Body of pancreas (tissue), 4 donors: ENCODE measurements at places on chromosomes 16 and 17. TPM values are rescaled to one million over a fixed set of nuclear protein-coding genes. Genes with fewer than 3 reads are reported as not detected.

GRCh38 chr16:53726625-53727024 lies 22.7 kb downstream of the FTO start:
- DNase-seq: no peak

Gene TBX2
- total RNA-seq: 6.9 TPM

DNA sequence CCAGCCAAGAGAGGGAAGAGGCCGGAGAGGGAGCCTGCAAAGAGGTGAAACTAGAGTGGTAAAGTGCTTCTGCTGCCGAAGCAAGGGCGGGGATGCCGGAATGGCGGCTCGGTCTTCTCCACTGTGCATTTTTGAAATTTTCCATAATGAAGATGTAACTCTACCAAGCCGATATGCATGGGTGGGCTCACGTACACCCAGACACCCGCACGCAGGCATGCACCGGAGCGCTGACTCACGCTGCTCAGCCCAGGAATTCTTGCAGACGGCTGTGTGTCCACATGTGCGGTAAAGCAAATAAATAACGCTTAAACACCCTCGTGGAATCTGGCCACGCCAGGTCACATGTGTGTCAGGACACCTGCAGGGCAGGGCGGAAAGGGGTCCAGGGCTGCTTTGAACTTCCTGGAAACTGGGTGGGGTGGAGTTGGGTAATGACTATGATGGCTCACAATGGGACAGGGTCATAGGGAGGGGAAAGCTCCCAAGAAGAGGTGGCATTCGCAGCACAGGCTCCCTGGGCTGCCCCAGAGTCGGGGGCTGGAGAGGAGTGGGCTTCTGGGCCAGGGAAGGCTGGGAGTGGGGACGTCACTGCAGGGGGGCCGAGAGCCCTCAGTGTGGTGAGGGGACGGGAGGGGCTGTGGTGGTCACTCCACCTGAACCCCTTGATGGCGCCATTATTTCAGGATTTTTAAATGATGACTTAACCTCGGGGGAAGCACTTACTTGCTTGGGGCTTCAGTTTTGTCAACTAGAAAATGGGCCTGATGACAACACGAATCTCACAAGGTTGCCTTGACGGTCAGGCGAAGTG lies 265.5 kb downstream of the PARN start:
- no peak for DNase-seq

Gene FSCN2
- 7.0 TPM for total RNA-seq

GRCh38 chr17:5522476-5522875 lies 36.1 kb downstream of the MIS12 start:
- no peak for DNase-seq

DNA sequence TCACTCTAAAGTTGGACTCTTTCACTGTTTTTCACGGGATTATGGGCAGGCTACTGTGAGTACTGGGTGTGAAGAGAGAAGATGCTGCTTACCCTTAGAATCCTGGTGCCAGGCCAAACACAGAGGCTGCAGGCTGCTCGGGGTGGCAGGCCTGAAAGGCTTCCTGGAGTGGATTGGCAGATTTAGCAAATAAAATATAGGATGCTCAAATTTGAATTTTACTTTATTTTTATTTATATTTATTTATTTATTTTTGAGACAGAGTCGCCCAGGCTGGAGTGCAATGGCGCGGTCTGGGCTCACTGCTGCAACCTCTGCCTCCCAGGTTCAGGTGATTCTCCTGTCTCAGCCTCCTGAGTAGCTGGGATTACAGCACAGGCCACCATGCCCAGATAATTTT lies 14.9 kb upstream of the STAC2 start:
- DNase-seq: no peak

Gene CPPED1
- total RNA-seq: 3.3 TPM

- DNase-seq: no peak
Measured at GRCh38 chr17:50090971-50091917, 3.9 kb upstream of the PDK2 start.

DNA sequence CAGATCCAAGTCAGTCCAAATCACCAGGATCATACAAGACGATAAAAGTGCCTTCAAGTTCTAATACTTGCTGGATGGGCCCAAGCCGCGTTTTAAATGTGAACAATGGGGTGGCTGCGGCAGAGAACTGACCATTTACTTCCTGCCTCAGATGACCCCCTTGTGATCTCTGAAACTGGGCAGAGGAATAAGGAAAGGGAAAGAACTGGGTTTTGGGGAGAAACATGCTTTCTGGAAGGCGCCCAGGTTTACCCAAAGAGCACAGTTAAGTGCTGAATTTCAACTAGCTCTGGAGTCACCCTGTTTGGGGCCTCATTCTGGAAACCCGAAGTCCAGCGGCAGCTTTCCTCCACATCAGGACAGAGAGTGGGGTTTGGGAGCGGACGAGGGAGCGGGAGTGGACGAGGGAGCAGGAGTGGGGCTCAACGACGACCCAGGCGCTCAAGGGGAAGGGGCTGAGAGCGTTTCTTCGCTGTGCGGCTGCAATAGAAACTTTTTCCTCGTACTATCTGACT lies 1.6 kb downstream of the FAM20A start:
- DNase-seq: no peak

Gene KRT39
- total RNA-seq: not detected

GRCh38 chr17:17474341-17474740 lies 2.5 kb upstream of the MED9 start:
- no peak for DNase-seq

DNA sequence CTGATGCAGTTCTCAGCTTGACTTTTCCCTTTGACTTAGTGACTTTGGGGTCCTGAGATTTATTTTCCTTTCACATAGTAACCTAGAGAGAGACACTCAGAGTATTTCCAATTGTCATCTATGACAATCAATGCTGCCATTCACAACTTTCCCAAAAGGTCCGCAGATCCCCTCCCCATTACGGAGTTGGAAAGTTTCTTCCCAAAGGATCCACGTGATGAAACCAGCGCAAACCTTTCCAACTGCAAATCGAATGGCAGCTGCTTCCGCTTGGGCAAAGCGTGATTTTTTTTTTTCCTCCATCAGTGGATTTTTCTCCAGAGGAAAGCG lies 538 bp upstream of the FCSK start:
- DNase-seq: no peak

DNA sequence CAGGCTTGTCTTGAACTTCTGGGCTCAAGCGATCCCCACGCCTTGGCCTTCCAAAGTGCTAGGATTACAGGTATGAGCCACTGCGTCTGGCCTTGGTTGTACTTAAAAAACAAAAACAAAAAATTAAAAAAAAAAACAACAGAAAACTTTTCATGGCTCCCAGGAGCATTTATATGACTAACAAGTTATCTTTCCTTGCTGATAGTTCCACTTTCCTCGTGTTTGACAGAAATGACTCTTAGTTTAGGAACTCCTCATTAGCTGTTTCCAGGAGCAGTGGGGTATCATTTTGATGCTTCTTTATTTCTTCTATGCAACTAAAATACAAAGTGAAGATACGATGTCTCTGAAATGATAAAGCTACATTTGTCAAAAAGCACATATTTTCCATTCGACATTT lies 165.4 kb downstream of the PRKCA start:
- DNase-seq: no peak

DNA sequence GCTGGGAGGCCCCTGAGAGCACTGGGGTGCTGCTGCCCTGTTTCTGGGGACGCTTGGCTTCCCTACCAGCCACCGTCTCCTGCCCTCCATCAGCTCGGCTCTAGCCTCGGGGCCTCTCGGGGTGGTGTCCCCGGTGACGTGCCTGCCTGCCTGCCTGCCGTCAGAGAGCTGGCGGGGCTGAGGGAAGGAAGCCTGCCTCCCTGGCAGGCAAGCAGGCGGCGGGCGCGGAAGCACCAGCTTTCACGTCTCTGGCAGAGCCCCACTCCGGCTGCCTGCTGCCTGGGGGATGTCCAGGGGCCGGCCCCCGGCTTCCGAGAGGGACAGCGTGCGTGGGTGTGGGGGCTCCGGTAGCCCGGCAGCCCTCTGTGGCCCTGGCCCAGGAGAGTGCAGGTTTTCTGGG lies 9.3 kb downstream of the CENPX start:
- DNase-seq: no peak

Gene PYCARD
- total RNA-seq: 12.7 TPM

GRCh38 chr16:11047057-11047456 lies 102.7 kb downstream of the CLEC16A start:
- no peak for DNase-seq

Gene SOX15
- not detected for total RNA-seq

Gene RMI2
- 1.3 TPM for total RNA-seq

DNA sequence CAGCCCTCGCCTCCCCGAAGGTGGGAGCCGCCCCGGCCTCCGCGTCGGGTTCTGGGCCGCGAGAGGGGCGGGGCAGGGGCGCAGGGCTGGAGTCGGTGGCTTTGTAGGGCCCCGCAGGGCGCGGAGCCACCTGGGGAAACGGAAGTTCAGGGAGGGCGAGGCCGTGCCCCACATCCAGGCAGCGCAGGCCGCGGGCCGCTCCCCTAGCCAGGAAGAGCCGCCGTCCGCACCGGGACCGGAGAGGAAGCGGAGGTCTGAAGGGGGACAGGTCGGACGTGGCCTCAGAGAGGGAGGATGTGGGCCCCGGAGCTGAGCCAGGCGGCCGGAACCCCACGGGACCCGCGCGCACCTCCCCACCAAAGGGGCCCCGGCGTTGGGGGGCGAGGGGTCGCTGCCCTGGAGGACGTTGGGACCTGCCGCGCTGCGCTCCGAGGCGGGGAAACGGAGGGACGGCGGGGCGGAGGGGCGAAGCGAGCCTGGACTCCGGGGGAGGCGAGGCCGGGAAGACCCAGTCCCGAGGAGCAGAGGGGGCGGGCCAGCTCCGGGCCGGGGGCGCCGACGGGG lies 482 bp upstream of the SLC16A3 start:
- no peak for DNase-seq
